SJCRH30 (cell line): ENCODE measurements at places on chromosomes 1 and 21.

- DNase-seq, result no peak
These were observed 3.9 kb downstream of the RNF220 start for GRCh38 chr1:44408632-44409602.

DNA sequence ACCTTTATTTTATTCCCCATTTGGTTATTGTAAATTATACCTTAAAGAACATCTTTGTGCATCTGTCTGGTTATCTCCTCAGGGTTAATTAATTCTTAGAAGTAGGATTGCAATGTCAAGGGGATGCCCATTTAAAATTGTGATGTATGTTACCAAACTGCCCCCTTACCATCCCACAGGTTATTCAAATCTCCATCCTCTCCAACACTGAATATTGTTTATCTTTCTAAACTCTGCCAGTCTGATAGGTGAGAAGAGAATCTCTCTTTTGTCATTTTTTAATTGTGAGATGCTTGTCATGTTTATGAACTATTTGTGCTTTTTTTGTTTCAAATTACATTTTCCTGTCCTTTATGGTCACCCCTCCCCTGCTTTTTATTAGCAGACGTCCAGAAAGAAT lies 55.8 kb downstream of the VWA5B1 start:
- no peak for DNase-seq

DNA sequence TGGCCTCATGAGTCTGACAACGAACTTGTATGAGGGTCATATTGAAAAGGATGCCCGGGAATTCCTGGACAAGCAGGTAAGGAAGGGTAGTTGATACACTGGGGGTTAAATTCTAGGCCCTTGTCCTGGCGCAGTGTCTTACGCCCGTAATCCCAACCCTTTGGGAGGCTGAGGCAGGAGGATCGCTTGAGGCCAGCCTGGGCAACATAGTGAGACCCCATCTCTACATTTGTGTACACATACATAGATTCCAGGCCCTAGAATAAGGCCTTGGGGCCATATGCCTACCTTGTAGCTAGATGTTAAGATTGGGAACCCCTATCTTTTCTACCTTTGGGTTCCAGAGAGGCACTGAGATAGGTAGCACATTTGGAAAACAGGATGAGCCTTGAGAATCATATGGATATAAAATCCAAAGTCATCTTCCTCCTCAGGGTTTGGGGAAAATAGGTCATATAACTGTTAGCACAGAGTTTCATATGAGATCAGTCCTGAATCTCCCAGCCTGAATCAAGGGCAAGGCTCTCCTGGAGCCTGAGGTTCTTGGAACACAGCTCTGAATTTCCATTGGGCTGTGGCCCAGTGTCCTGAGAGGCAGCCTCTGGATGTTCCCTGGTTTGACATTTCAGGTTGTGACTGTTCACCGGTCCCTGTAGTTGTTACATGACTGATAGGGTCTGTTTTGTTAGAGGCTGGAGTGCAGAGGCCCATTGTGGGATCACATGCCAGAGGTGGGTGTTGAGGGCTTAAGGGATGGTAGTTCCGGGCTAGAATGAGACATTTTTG lies 104.4 kb downstream of the PIK3R3 start:
- DNase-seq, result no peak

DNA sequence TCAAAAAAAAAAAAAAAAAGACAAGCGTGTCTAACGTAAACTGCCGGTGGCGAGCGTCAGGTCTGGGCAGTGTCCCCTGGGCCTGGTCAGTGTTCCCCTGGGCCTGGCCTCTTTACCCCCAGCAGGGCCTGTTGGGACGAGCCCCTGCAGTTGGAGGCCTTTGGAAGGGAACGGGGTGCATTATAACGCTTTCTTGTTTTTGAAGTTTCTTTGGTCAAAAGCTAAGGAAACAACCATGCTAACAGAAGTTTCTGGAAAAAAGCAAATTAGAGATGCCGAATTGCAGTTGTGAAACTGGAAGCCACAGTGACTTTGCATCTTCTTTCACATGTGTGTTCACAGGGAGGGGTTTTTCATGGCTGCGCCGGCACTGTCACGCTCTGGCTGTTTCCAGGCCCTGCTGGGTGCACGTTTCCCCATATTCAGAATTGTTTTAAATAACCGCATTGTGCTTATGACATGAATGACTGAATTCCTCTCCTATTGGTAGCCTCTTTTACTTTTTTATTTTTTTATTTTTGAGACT lies 16.0 kb downstream of the RRP1 start:
- DNase-seq, result no peak

GRCh38 chr1:183653876-183654451 lies 848 bp upstream of the APOBEC4 start:
- no peak for DNase-seq

DNA sequence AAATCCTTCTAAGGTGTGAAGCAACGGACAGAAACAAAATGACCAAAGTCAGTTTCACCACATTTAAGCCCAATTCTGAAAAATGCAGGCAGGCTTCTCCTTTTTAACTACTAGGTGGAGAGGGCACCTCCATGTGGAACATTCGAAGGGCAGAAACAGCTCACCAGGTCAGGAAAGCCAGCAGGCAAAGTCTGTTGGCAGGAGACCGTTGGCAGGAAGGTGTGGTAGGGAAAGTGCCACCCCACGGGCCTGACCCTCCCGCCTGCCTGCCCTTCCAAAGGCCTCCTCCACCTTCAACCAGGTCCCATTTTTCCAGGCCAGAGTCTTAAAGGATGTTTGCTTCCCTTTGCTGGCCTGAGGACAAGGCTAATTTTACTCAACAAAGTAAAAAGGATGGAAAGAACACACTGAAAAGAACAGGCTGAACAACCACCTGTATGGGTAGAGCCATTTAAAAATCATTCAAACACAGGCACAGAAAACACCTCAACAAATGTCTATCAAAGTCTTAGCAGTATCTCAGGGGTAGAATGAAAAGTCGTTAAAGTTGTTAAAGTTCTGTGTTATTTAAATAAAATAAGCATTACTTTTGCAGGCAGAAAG lies 26.4 kb downstream of the CAPZB start:
- no peak for DNase-seq

- DNase-seq, result peak; percentile 84
These were observed 180.4 kb downstream of the FGGY start for GRCh38 chr1:59477286-59477685.

- DNase-seq, result no peak
These were observed 104.0 kb upstream of the RUNX3 start for GRCh38 chr1:25033828-25034705.

- DNase-seq, result no peak
These were observed 289.2 kb upstream of the RUNX1 start for GRCh38 chr21:35338281-35338680.

GRCh38 chr1:168561989-168562388 lies 14.4 kb upstream of the XCL1 start:
- no peak for DNase-seq

- no peak for DNase-seq
These were observed 62.6 kb upstream of the ATP2B4 start for GRCh38 chr1:203564024-203564423.

DNA sequence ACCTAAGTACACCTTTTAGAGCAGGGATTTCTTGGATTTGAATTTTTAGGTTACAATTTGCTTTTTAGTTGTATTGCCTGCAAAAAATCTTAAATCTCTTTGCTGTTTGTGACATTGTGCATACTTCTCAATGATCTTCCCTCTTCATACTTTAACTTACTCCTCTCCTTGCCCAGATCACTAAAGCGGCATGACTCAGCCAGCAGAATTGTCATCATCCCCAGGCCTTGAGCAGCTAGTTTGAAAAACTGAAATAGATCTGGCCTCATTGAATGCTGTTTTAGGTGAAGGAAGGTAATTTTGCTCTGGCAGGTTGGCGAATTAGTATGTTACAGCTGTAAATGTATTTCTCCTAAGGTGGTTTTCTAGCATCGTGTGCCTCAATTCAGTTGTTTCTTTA lies 145.9 kb downstream of the RYR2 start:
- no peak for DNase-seq

DNA sequence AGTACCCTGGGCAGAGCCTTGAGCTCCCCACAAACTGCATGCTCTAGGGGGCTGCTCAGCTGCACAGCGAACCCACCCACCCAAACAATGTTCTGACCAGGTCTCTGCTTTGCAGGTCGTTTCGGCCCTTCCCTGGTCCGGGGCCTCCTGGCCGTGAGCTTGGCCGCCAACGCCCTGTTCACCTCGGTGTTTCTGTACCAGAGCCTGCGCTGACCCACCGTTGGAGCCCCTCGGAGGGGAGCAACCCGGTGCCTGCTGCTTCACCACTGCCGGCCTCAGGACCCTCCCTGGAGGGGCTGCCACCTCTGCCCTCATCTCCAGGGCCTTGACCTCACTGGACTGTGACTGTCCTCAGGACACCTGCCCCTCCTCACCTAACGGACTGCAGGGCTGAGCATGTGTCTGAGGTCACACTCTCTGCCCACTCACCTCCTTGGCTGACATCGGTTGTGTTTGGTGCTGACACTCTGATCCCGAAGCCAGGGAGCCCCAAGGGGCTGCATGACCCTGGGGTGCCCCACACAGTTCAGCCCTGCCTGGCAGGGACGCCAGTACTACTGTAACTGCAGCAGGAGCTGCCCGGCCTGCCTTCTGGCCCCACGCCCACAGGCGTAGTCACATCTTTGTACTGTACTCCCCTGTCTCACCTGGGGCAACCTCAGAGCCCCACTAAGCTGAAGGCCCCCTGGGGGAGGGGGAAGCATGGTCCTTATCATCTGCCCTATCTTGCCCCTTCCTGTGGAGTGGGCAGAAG lies 24.3 kb downstream of the TMEM201 start:
- DNase-seq, result no peak

DNA sequence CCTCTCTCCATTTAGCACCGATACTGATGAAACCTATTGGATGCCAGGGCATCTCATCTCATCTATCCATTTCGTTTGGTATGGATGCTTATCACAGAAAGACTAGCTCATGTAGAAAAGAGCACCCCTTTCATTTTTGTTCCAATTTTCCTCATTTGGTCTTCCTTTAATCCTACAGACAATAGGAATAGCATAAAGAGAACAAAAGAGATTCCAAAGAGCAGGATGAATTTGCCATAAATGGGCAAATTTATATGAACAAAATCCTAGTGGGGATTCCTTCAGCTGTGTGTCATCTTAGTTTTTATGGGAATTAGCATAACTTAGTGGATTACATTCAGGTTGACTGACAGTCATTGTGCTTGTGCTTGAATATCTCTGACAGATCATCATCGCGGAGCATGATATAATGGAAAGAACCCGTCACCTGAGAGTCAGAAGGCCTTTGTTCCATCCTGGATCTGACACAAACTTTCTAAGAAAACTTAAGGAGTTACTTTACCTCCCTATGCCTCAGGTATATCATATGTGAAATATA lies 777.5 kb upstream of the ADGRL2 start:
- no peak for DNase-seq

- no peak for DNase-seq
These were observed 46.4 kb downstream of the NRIP1 start for GRCh38 chr21:15018382-15018781.

DNA sequence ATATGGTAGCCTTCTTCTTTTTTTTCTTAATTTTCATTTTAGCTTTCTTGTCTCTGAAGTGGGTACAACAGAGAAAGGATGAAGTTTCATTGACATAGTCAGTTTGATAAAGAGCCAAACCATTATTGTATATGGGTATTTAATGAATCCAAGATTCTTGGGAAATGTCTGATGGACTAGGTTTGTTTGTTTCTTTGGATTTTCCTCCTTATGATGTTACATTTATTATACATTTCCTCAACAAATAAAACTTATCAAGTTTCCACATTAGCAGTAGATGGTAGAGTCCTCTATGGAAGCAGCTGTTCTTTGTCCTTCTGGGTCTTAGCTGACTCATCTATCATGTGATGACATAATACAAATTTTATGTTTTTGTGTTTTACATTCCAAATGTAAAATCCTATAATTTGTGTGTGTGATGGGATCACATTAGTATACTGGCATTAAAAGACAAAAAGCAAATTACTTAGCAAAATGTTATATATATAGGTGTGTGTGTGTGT lies 6.0 kb downstream of the COL24A1 start:
- DNase-seq, result no peak

DNA sequence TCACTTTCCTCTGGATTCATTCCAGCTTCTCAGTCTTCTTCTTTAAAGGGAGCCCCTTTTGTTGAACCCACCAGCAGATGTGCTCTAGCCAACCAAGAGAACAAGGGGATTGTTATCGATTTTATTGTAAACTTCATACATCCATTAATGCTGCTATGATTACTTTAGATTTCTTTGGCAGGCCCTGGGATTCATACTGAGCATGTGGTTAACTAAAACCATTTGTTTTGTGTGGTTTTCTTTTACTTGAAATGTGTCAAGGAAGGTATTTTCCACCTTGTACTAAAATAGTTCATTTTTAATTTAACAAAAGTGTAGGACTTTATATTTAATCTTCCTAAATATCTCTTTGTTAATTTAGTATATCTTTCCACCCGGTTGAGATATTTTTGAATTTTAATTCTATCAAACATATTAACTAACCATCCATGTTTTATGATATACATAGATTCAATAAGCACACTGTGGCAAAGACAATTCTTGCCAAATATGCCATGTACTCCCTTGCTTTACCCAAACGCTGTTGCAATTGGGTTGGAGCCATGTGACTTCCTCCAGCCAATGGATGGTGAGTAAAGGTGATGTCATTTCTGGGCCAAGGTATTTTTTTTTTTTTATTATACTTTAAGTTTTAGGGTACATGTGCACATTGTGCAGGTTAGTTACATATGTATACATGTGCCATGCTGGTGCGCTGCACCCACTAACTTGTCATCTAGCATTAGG lies 74.2 kb upstream of the LRRC8D start:
- DNase-seq, result no peak
